ENCODE measurements at places on chromosomes 7 and 10.

DNA sequence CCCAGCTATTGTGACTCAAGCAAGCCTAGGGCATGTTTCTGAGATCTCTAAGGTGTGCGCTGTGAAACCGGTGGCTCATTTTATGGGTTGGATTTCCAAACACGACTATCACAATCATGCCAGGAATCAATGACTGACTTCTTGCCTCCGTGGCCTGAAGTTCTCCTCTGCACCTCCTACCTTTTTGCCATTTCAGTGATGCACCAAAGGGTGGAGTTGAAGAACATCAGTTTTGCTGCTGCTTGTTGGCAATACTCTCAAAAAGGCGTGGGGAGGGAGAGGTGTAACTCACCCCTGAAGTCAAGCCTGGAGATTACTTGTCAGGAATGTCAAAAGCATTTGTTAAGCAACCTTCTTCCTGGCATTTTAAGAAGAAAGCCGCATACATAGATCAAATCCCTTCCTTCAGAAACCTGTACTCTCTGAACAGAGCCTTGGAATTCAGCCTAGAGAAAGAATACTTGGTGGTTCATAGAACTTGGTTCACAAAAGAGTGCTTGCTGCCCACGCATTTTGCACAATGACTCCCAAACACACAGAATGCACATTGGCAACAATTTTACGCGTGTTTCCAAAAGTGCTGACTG lies 41.0 kb downstream of the KIAA1217 start:
- no peak for DNase-seq

DNA sequence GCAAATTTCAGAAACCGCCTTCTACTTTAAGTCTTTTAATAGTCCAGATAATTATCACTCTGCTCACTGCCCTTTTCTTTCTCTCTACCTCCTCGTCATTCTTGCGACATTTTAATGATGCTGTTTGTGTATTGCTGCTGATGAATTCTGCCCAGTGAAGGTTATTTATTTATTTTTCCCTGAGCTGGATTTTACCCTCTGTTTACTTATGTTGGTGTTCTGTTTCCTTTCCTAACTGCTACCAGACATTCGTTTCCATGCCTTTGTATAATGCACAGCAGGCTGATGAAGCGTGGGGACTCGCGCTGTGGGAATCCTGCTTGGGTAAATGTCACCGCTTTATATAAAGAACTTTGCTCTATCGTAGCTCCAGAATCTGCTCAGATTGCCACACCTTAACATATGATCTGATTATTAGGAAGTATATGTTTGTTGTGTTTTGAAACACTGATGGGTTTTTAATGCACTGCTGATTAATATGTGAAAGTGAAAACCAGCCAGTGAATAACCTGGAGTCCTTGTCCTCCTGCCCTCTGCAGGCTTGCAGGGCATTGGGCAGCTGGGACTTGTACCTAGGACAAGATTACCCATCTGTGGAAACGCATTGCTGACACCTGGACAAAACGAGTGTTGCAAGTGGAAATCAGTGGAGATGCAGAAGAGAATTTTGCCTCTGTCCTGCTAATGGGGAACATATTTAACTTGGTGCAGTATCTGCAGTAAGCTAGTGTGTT lies 291.5 kb downstream of the SDK1 start:
- no peak for DNase-seq

DNA sequence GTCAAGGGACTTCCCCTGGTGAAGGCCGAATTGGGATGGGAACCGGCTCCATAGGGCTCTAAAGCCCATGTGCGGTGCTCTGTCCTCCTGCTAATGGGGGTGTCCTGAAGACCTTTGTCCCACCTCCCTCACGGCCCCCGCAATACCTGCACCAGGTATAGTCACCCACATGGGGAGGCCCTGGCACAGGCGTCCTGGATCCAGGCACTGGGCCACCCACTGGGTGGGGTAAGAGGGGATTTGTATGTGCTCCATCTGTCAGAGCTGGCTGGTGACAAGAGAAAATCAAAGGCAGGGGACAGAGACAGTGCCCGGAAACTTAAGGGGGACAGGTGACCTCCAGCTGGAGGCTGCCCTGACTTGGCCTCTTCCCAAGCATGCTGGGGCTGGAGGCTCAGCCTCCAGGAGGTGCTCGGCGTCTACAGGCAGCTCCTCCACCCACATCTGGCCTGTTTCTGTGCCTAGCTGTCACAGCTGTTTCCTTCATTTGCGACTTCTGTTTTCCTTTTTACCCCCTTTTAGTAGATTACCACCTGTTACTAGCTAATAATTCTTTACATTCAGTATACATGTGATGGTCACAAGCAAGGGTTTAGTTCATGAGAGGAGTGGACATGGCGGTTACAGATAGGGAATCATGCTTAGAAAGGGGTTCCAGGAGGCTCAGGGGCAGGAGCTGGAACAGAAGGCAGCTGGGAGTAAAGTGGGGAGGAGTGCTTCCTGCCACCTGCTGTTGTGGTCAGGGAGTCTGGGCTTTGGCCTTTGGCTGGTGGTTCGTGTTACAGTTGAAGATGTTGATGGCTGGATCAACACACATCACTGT lies 2.3 kb upstream of the CUZD1 start:
- no peak for DNase-seq

DNA sequence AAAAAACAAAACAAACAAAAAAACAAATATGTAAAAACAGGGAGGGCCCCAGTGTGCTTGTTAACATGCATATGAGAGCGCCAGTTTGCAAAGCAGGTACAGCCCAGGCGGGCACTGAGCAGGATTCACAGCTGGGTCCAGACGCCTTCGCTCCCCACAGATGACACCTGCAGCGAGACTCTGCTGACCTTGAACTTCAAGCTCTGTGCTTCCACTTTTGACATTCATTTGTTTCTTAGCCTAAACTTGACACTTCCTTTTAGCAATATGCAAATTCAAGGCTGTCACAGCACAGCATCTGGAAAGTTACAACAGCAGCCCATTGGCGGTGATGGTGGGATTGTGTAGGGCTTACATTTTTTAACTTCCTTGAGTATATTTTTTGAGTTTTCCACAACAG lies 88.8 kb upstream of the TNS3 start:
- DNase-seq, result no peak

DNA sequence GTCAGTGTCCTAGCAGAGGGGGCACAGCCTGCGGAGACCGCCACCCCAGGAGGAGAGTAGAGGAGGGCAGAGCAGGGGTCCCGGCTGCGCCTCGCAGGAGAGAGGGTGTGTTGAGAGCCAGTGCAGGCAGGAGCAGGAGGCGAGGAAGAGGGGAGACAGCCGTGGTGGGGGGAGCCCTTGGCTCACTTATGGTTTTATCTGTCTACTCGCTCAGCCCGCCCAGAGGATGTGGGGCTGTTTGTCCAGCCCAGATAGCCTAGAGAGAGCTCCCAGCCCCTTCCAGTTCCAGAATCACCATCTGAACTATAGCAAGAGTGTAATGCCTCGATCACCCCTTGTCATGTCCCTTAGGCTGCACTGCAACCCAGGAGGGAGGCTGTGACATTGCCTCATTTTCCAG lies 26.6 kb downstream of the SLC29A3 start:
- DNase-seq, result no peak

GRCh38 chr10:68156373-68157185 lies 47.3 kb downstream of the MYPN start:
- no peak for DNase-seq

DNA sequence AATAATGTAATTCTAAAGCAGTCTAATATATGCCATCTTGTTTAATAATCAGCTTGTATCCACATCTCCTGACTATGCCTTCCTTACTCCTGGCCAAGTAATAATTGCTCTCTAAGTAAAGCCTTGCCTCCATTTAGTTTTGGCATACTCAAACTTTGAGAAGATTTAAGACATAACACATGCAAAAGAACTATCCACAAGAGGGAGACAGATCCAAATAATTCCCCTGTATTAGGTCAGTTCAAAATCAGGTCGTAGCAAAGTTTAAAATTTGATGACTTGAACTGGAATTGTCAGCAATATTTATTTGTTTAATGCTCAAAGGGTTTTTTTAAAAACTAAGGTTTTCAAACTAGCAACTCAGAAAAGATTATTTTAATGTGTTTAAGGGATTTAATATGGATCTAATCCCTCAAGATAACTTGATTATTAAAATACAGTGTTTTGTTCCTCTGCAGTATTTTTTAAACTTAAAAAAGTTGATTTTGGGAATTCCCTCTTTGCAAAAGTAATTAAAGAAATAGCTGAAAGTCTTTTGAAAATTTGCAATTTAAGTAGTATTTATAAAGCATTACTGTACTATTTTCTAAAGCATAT lies 95.3 kb downstream of the HDAC9 start:
- no peak for DNase-seq

- no peak for DNase-seq
Measured at GRCh38 chr10:85902051-85902450, 464.5 kb downstream of the GRID1 start.

DNA sequence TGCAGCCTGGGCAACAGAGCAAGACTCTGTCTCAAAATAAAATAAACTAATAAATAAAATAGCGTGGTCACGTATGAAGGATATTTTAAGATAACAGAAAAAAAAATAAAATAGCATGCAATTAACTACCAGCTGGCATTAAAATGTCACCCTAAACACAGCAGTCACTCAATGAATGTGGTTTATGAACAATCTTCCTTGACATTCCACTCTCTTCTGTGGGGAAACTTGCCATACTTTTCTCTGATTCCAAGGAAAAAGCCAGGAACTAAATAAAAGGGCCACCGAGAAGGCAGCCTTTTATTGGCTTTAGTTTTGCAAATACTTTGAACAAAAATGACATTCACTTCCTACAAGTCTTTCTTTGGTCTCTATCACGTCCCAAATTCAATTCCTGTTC lies 266.6 kb downstream of the PARD3 start:
- no peak for DNase-seq

DNA sequence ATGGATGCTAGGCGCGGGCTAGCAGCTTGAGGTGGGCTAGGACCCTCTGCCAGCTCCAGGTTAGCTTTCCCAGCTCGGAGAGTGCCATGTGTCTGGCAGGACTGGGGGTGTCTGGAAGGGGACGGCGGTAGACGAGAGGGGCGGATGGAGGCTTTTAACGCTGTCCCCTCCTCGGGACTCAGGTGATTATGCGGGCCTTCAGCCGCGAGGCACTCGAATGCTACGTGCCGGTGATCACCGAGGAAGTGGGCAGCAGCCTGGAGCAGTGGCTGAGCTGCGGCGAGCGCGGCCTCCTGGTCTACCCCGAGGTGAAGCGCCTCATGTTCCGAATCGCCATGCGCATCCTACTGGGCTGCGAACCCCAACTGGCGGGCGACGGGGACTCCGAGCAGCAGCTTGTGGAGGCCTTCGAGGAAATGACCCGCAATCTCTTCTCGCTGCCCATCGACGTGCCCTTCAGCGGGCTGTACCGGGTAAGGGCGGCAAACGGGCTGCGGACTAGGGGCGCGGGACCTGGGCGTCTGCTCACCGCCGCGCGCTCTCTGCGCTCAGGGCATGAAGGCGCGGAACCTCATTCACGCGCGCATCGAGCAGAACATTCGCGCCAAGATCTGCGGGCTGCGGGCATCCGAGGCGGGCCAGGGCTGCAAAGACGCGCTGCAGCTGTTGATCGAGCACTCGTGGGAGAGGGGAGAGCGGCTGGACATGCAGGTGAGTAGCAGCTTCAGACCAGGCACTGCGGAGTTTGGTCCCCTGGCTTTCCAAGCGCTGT lies 1.1 kb downstream of the CYP26A1 start:
- peak; percentile 26 for DNase-seq

Data from right atrium auricular region (tissue), 2 donors.